Stimulated activated CD8-positive, alpha-beta memory T cell treated with anti-CD3 and anti-CD28 coated beads, Interleukin-7, amount 100 ng/mL, for 1 hour (primary cell): ENCODE measurements at places on chromosomes 1 and 21.

DNA sequence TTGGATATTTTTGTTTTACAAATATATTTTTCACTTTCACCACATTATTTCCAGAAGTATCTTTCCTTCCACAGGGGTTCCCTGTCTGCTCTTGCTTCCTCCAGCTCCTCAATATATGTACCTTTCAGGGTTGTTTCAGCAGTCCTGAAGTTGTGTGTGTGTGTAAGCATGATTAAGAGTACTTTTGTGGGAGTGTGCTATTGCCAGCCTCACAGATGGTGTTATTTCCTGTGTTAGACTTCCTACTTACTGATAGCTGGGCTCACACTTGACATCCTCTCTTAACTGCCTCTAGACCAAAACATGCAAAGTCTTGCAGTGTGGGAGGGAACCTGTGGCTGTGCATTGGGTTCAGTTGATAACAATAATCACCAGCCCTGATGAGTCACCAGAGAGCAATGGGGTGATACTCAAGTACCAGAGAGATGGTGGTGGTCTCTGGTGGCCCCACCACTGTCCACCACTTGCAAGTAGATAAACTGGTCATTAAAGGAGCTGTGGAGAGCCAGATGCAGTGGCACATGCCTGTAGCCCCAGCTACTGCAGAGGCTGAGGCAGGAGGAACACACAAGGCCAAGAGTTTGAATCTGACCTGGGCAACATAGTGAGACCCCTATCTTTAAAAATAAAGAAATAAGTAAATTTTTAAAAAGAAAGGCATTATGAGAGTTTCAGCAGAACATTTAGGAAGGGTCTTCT, 126.7 kb downstream of the NR5A2 start:
- peak; percentile 17 for DNase-seq

- DNase-seq, result no peak
Measured at GRCh38 chr1:7579016-7579415, 192.1 kb upstream of the VAMP3 start.

DNA sequence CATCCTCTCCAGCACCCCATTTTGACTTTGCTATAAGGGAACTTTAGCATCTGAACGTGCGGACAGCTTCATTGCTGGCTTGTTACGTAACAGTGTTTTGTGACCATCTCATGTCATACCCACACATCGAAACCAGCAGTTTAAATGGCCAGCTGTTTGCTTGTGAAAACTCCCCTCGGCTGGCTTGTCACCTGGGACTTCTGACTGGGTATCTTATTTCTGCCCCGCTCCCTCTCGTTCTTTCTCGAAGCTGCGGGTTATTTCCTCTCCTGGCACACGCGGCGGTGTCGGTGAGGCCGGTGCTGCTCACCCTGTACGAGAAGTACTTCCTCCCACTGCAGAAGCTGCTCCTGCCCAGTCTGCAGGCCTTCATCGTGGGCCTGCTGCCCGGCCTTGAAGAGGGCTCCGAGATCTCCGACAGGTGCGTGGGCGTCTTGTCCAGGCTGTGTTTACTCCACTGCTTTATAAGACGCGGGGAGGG, 43.5 kb downstream of the DOP1B start:
- DNase-seq, result no peak

DNA sequence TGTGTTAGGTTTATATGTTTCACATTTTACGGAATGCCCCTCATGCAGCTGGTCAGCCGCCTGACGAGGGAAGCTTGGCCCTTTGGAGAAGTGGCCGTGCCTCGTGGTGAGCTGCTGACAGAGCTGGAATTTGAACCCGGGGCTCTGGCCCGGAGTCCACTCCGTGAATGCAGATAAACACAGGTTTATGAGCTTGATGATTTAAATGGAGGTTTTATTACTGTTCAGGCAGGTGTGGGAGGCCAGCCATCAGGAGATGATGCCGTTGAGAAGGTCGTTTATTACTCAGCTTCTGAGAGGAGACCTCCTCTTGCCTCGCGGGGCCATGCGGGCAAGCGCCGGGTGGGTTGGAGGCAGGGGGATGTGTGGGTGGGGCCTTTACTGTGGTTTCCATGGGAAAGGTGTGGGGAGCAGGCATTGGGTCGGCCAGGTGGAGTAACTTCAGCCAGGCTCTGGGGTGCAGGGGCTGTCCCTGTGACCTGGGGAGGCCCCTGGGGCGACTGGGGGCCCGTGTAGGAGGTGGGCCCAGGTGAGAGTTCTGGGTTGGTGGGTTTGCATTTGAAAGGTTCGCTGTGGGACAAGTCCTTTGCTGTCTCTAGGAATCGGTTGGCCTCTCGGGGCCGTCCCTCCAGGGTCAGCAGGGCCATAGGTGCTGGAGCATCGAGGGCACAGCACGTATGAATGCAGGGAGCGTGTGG, 22.0 kb downstream of the PRKCZ start:
- DNase-seq, result no peak

DNA sequence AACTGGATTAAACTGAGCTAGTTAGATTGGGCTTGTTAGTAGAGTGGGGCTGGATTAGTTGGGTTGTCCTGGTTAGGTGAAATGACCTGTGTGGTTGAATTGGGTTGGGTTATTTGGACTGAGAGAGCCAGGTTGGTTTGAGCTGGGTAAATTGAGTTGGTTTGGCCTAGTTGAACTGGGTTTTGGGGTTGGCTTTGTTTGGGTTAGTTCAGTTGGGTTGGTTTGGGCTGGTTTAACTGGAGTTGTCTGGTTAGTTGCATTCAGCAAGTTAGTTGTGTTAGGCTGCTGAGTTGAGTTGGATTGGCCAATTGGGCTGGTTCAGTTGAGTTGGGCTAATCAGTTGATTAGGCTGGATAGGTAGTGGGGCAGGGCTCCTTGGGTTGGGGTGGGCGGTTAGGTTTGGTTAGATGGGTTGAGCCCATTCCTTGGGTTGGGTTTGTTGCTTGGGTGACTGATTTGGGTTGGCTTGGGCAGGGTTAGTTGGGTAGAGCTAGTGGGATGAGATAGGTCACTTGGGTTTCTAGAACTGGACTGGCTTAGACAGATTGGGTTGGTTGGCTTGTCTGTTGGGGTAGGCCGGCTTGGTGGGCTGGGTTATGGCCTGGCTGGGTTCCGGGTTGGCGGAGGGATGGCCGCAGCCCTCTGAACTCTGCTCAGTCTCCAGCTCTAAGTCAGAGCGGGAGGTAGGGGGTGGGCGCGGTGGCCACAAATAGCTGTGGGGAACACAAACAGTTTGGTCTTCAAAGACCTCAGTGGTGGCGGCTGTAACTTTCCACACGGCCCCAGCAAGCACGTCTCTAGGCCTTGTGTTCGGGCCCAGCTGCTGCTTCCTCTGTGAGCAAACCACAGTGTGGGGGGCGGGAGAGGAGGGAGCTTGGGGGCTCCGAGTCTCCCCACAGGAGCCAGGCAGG, 67.2 kb upstream of the RUNX3 start:
- DNase-seq, result peak; percentile 38

GRCh38 chr1:40339420-40340323, 22.6 kb upstream of the COL9A2 start:
- no peak for DNase-seq

DNA sequence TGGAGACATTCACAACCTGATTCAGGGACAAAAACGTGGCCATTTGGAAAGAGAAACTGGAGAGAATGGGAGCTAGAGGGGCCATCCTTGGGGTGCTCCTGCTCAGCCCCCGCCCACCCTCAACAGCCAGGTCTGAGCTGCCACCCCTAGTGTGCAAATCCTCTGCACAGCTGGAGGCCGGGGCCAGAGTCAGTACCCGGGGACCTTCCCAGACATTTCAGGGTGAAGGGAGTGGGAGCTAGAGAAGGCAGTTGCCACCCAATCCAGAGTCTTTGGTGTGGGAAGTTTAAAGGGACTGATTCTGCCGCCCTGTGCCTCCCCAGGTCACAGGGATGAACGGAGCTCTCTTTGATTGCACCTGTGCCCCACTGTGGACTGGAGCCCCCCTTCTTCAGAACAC, 397.4 kb downstream of the MATN1 start:
- no peak for DNase-seq

GRCh38 chr1:201317551-201317950, 34.2 kb downstream of the PKP1 start:
- DNase-seq, result no peak

GRCh38 chr1:193701759-193702158, 515.3 kb upstream of the B3GALT2 start:
- DNase-seq, result no peak

GRCh38 chr1:27569088-27569460, 34.9 kb downstream of the AHDC1 start:
- DNase-seq, result no peak

GRCh38 chr1:46030876-46031660, 101.4 kb downstream of the PIK3R3 start:
- DNase-seq, result no peak

DNA sequence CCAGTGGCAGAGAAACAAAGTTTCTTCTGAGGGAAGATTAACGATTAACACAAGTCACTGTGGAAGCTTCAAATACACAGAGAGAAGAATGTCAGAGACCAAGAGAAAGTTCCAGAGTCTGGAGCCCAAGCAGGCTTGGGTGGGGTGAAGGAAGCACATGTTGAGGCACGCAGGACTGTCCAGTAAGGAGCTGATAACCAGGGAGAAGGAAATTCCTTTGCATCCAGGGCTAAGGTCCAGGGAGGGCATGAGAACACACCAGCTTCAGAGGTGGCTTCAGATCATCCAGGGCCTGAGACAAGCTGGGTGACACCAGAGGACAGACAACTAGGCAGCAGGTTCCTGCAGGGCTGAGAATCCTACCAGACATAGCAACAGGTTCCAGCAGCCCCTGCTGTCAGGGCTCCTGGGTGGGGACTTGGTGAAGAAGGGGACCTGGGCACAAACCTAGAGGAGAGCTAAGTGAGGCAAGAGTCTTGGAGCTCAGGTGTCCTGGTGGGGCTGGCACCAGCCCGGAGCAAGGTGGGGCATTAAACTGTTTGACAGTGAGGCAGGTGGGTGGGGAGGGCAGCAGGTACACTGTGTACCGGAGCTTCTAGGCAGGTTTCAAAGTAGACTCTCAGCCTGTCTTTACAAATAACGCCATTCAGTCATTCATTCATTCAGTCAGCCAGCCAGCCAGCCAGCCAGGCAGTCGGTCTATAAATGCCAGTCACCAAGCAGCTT, 2.6 kb upstream of the SPRR1A start:
- DNase-seq, result no peak
